ENCODE measurements at places on chromosomes 5 and 9. TPM values are rescaled to one million over a fixed set of nuclear protein-coding genes. Genes with fewer than 3 reads are reported as not detected.
A peak's percentile ranks its signal among the peaks of the same experiment; 100 is the strongest.

DNA sequence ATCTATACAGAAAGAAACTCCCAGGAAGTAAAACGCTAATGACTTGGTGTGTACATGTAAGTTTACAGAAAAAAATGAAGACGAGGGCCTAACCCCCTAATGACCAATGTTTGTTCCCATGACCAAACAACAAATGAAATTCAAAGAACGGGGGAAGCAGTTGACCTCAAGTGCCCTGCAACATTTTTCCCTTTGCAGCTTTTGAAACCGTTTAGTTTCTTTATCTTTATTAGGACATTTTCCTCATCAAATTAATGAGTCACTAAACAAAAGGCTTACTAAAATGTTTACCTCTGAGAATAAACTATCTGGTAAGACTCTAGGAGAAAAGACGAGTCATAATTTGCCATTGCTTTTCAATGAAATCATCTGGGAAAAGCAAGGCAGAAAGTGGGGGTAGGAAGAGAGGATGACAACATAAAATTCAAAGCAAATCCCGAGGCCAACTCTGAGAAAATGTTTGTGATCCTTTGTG, 57.4 kb downstream of the LHFPL2 start:
- H3K4me3 ChIP-seq: peak overlapping the region; percentile 85
- H3K36me3 ChIP-seq: peaks cover 4% of the 10 kb centered on the region
- peaks cover 93% of the 10 kb centered on the region for H3K4me1 ChIP-seq
- H3K27me3 ChIP-seq: no peaks in the 10 kb centered on the region

The BARHL1 gene
- total RNA-seq: not detected

DNA sequence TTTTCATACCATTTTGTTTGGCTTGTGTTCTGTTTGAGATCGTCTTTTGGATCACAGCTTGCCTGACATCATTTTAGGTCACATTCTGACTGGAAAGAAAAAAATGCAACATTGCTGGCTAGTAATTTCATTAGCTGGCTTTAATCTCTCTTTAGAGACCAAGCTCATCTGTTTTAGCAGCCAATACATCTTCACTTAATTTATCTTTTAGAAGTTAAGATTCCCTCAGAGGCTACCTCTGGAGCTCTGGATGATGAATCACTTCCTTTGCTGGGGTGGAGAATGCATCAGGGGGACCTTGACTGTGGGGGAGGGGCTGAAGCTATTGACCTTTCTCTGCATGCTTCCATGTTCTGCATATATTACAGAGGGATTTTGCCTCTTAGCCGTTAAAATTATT, 181.5 kb upstream of the OTULINL start:
- peak overlapping the region; percentile 83 for H3K27ac ChIP-seq
- peaks cover 71% of the 10 kb centered on the region for H3K36me3 ChIP-seq
- H3K27me3 ChIP-seq: peaks cover 40% of the 10 kb centered on the region
- peak overlapping the region; percentile 69 for H3K4me3 ChIP-seq
- peaks cover 84% of the 10 kb centered on the region for H3K4me1 ChIP-seq
- peak; percentile 74 for DNase-seq

DNA sequence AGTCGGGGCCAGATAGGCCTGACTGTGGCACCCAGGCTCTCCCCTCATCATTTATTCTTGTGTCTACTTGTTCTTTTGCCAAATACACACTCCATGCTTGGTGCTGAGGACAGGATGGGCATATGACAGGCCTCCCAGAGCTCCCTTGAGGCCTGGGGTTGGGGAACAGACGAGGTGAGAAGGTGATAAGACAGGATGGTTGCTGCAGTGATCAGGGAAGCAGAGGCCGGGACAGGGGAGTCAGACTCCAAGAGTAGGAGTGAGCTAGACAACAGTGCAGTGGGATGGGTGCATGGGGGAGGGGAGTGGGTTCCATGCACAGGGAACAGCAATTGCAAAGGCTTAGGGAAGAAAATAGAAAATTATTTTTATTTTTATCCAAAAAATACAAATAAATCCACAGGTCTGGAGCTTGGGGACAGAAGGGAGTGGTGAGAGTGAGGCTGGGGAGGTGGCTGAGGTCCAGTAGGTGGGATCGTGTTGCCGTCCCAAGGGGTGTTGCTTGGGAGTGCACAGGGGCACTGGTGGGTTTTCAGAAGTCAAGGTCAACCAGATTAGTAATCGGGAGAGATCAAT, 3.4 kb upstream of the AMBP start:
- H3K27ac ChIP-seq: no peak overlapping the region
- peaks cover 20% of the 10 kb centered on the region for H3K27me3 ChIP-seq
- H3K4me1 ChIP-seq: peaks cover 10% of the 10 kb centered on the region
- H3K36me3 ChIP-seq: no peaks in the 10 kb centered on the region
- H3K4me3 ChIP-seq: no peak overlapping the region
- no peak for DNase-seq

GRCh38 chr9:122125509-122126330, 32.6 kb upstream of the TTLL11 start:
- DNase-seq: peak; percentile 39
- H3K36me3 ChIP-seq: no peaks in the 10 kb centered on the region
- H3K27me3 ChIP-seq: peaks cover 7% of the 10 kb centered on the region

GRCh38 chr9:31248156-31248555, 1136.3 kb upstream of the ACO1 start:
- H3K27me3 ChIP-seq: no peaks in the 10 kb centered on the region
- no peak for DNase-seq
- H3K4me1 ChIP-seq: no peaks in the 10 kb centered on the region
- H3K36me3 ChIP-seq: no peaks in the 10 kb centered on the region
- no peak overlapping the region for H3K27ac ChIP-seq

GRCh38 chr5:32082701-32083100, 91.4 kb downstream of the GOLPH3 start:
- H3K36me3 ChIP-seq: no peaks in the 10 kb centered on the region
- no peak overlapping the region for H3K27ac ChIP-seq
- H3K4me1 ChIP-seq: no peaks in the 10 kb centered on the region
- no peak overlapping the region for H3K4me3 ChIP-seq
- H3K27me3 ChIP-seq: peaks cover 7% of the 10 kb centered on the region
- DNase-seq: no peak

GRCh38 chr9:95678759-95679158, 162.0 kb upstream of the PTCH1 start:
- H3K27me3 ChIP-seq: peaks cover 2% of the 10 kb centered on the region
- H3K27ac ChIP-seq: no peak overlapping the region
- no peak overlapping the region for H3K4me3 ChIP-seq
- H3K4me1 ChIP-seq: no peaks in the 10 kb centered on the region

GRCh38 chr5:16067415-16067814, 112.2 kb downstream of the MARCHF11 start:
- DNase-seq: no peak
- no peak overlapping the region for H3K4me3 ChIP-seq
- no peaks in the 10 kb centered on the region for H3K4me1 ChIP-seq
- H3K36me3 ChIP-seq: no peaks in the 10 kb centered on the region

- no peak overlapping the region for H3K27ac ChIP-seq
- H3K27me3 ChIP-seq: peaks cover 8% of the 10 kb centered on the region
- H3K4me1 ChIP-seq: peaks cover 26% of the 10 kb centered on the region
- H3K4me3 ChIP-seq: no peak overlapping the region
- DNase-seq: no peak
Observed at GRCh38 chr5:159805021-159805420, 111.3 kb upstream of the ADRA1B start.

The TPPP gene
- 0.15 TPM for total RNA-seq

GRCh38 chr5:138438724-138439476, at the start of gene REEP2:
Gene REEP2, plus strand, starts transcription at chr5:138439057. Its CDS starts 152 bp downstream, at chr5:138439209.
- peaks cover 4% of the 10 kb centered on the region for H3K27me3 ChIP-seq
- H3K27ac ChIP-seq: peak within 1 kb of the TSS; percentile 66
- H3K36me3 ChIP-seq: peaks cover 12% of the 10 kb centered on the region
- H3K4me3 ChIP-seq: peak within 1 kb of the TSS; percentile 90
- H3K4me1 ChIP-seq: peaks cover 20% of the 10 kb centered on the region

DNA sequence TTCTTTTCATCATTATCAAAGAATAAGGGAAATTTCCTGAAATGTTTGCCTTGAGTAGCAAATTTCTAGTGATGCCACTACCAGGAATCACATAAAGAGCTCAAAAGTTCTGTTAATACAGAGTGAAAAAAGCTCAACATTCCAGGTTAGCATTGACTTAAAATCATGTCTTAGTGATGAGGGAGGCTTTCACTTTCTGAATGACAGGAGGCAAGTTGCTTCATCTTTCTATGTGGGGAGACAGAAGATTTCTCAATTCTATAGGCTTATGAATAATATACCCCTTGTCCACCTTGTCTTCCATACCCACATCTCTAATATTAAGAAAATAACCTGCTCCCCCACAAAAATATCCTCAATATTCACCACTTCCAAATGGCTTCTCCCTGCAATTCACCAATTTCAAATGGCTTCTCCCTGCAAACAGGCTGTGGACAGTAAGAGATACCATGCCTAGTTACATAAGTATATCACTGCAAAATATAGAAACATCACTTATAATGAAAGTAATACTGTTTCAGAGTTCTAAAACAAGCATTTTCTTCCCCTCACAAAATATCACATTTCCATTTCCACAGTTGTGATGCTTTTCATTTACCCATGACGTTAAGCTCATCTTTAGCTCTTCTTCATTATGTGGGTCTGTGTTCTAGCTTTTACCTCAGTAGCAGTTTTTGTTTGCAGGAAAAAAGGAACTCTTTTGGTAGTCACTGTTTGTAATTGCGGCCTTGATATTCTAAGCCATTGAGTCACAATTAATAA, 2.2 kb upstream of the JAK2 start:
- no peak overlapping the region for H3K4me3 ChIP-seq
- no peak for DNase-seq
- H3K27ac ChIP-seq: no peak overlapping the region
- no peaks in the 10 kb centered on the region for H3K36me3 ChIP-seq
- peaks cover 41% of the 10 kb centered on the region for H3K4me1 ChIP-seq
- no peaks in the 10 kb centered on the region for H3K27me3 ChIP-seq

All from HFFc6 (cell line).